ENCODE measurements at places on chromosomes 5 and 9. TPM values are rescaled to one million over a fixed set of nuclear protein-coding genes. Genes with fewer than 3 reads are reported as not detected.

- no peak overlapping the region for H3K4me3 ChIP-seq
- H3K27ac ChIP-seq = no peak overlapping the region
- peaks cover 6% of the 10 kb centered on the region for H3K4me1 ChIP-seq
- H3K27me3 ChIP-seq = no peaks in the 10 kb centered on the region
- H3K36me3 ChIP-seq = peaks cover 3% of the 10 kb centered on the region
These were observed 12.9 kb downstream of the TRAF2 start for GRCh38 chr9:136899196-136899595.

GRCh38 chr5:166979307-166979895 lies 1312.0 kb upstream of the WWC1 start:
- H3K27me3 ChIP-seq = no peaks in the 10 kb centered on the region
- DNase-seq = no peak
- H3K36me3 ChIP-seq = no peaks in the 10 kb centered on the region
- H3K4me1 ChIP-seq = no peaks in the 10 kb centered on the region
- H3K27ac ChIP-seq = no peak overlapping the region
- no peak overlapping the region for H3K4me3 ChIP-seq

DNA sequence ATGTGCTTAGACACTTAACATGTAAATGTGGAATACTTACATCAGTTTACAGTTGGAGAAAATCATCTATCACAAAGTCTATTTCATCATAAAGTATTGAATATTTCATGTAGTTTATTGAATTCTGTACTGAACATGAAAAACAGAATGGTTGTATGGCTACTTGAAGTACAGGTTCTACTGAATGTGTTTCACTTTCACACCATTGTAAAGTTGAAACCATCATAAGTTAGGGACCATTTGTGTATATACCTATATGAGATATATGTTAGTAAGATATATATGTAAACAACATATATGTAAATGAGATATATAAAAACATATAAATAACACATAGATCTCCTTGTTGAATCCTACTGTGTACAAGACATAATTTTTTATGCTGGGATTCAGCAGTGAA lies 63.0 kb upstream of the TAF11L2 start:
- no peak for DNase-seq
- H3K4me3 ChIP-seq = no peak overlapping the region
- H3K36me3 ChIP-seq = no peaks in the 10 kb centered on the region
- H3K4me1 ChIP-seq = no peaks in the 10 kb centered on the region

DNA sequence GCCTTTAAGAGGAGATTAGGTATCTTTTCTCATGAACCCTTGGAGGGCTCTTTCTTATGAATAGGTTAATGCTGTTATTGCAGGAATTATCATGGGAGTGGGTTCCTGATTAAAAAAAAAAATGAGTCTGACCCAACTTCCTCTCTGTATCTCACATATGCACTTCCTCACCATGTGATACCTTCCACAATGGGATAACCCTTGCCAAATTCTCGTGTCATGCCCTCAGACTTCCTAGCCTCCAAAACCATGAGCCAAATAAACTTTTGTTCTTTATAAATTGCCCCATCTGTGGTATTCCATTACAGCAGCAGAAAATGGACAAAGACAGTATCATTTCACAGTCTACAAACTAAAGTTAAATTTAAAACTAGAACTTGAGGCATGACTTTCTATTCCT lies 1.0 kb downstream of the OR1B1 start:
- no peak overlapping the region for H3K27ac ChIP-seq
- no peaks in the 10 kb centered on the region for H3K4me1 ChIP-seq
- no peaks in the 10 kb centered on the region for H3K27me3 ChIP-seq
- H3K4me3 ChIP-seq = no peak overlapping the region
- no peaks in the 10 kb centered on the region for H3K36me3 ChIP-seq
- DNase-seq = no peak

- no peaks in the 10 kb centered on the region for H3K36me3 ChIP-seq
- no peak overlapping the region for H3K4me3 ChIP-seq
- no peak for DNase-seq
- H3K27ac ChIP-seq = no peak overlapping the region
These were observed 35.5 kb downstream of the PDZD2 start for GRCh38 chr5:31674371-31674951.

DNA sequence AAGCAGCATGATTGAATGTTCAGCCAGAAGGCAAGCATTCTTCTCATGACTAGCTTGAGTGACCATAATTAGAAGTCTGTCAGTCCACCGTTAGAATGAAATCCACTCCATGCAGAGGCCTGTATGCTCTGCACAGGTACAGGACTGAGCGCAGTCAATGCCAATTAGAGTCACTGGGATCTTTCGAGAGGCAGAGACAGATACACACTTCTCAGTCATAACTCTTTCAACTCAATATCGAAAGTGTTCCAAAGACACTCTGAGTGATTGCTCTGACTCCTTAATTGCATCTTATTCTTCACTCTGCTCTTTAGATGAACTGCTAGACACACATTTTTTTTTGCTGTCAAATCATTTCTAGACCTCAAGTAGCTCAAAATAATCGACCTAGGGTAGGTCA lies 203.6 kb downstream of the GABRB2 start:
- no peak overlapping the region for H3K27ac ChIP-seq
- no peak for DNase-seq
- no peaks in the 10 kb centered on the region for H3K4me1 ChIP-seq

GRCh38 chr5:30981576-30981975 lies 211.9 kb upstream of the CDH6 start:
- H3K4me3 ChIP-seq = no peak overlapping the region
- no peaks in the 10 kb centered on the region for H3K4me1 ChIP-seq
- H3K36me3 ChIP-seq = no peaks in the 10 kb centered on the region
- H3K27ac ChIP-seq = no peak overlapping the region

The PCDHGA2 gene
- total RNA-seq = 0.56 TPM

The PCDHB9 gene
- 0.07 TPM for total RNA-seq

The OTULIN gene
- total RNA-seq = 26.9 TPM

Data from right lobe of liver (tissue), 6 donors.